NCI-H748 treated with DMSO at 0.1 percent for 48 hours (cell line): ENCODE measurements at places on chromosomes 12 and 14.

GRCh38 chr12:125455556-125455955 lies 390.3 kb downstream of the AACS start:
- no peak for DNase-seq

DNA sequence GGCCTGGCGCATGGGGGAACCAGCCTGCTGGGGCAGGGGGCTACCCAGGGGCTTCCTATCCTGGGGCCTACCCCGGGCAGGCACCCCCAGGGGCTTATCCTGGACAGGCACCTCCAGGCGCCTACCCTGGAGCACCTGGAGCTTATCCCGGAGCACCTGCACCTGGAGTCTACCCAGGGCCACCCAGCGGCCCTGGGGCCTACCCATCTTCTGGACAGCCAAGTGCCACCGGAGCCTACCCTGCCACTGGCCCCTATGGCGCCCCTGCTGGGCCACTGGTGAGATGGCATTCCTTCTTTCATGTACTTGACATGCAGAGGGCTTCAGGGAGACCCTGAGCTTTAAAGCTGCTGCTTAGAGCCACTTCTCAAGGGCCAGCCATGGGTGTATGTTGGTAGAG lies 9.0 kb downstream of the LGALS3 start:
- DNase-seq: no peak

GRCh38 chr14:37658156-37658555 lies 62.7 kb downstream of the TTC6 start:
- peak; percentile 57 for DNase-seq

- no peak for DNase-seq
These were observed 9.1 kb upstream of the CCDC198 start for GRCh38 chr14:57502586-57503254.
